ENCODE measurements at places on chromosomes 4 and X.

- DNase-seq: no peak
Measured at GRCh38 chr4:121788896-121789295, 12.2 kb upstream of the EXOSC9 start.

GRCh38 chr4:56657128-56657527 lies 24.0 kb downstream of the HOPX start:
- DNase-seq: no peak

- DNase-seq: no peak
Measured at GRCh38 chr4:74682567-74683359, 111.6 kb downstream of the BTC start.

GRCh38 chrX:66672106-66672505 lies 33.2 kb upstream of the EDA2R start:
- no peak for DNase-seq

DNA sequence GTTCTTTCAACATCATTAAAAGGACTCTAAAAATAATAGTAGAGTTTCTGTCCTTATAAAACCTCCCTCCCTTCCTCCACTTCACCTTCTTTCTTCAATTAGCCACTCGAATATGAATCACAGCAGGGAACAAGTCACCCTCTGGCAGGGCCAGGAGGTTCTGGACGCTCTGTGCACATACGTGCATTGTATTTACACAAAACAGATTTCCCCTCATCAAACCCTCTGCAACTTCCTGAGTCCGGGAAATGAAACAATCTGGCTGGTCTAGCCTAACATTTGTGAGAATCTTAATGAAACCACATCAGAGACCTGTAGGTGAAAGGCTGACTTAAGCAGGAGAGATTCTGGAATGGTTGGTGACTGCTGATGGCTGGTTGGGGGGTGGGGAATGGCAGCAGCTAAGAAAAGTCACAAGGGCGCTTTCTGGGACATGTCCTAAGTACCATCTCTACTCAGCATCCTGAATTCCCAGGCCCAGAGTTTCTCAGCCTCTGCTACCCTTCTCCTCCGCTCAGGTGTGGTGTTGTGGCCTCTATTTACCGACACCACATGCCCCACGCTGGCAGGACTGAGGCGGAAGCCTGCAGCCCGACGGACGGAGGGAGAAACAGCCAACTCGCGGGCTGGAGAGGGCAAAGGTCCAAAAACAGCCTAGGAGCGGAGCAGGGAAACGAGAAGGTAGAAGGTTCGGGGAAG lies 1.0 kb downstream of the ZDHHC9 start:
- DNase-seq: no peak

DNA sequence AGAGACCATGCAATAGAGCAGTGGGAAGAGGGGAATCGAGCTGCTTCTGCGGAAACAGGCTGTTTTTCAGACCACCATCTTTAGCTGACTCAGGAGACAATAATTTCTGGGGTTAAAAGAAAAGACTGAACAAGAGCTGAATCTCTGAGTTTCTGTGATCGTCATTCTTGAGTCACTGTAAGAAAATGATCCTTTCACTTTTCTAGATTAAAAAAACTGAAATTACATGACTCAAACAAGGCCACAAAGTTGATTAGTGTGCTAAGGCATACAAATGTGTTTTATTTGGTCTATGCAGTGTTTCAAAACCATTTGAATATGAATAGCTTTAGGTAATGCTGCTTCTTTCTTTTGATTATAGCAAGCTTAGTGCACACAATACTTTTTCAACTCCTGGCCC lies 194.4 kb upstream of the RPL34 start:
- no peak for DNase-seq

DNA sequence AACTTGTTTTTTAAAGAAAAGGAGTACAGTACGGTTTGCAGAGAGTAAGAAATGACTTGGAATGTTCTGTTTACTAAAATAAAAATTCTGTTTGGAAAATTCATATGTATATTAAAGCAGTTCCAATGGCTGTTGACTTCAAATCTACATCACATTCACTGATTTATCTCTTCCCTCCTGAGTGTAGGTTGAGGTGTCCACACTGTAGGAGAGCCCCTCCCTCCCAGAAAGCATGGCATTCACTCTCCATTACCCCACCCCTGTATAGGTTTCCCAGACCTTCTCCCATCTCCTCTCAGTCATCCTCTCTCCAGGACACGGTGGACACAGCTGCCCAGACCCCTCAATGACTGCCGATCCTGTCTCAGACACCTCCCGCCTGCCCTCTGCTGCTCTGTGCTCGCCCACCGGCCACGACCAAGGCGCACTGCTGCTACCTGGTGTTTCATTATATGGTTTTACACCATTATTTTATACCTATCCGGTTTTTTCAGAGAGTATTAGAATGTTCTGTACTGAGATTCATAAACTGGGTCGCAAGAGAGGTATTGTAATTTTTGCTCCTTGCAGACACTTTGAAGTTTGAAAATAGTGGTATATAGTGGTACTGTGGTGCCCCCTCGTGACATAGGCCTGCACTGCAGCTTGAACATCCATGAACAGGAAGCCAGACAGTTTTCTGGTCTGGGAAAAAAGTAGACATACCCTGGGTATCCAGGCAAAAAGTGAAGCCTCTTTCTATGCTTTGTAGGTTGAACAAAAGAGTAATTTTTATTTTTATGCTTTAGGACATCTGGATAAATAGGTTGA lies 38.8 kb upstream of the BEX4 start:
- peak; percentile 45 for DNase-seq

GRCh38 chr4:47538111-47538824 lies 53.2 kb downstream of the ATP10D start:
- no peak for DNase-seq

DNA sequence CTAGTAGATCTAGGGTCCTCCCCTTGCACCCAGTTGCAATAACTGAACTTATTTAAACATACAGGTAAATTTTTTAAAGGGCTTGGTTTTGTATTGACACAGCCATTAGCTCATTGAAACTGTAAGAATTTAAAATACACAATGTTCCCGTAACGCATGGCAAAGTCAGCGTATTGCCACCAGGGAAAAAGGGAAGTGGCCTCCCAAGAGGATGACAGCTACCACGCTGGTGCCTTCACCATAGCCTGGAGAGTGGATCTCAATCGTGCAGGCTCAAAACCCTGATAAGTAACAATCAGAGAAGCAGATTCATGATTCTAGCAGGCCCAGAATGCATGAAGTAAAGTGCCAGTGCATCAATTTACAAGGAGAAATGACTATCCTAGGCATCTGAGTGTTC lies 49.4 kb upstream of the RELL1 start:
- no peak for DNase-seq

DNA sequence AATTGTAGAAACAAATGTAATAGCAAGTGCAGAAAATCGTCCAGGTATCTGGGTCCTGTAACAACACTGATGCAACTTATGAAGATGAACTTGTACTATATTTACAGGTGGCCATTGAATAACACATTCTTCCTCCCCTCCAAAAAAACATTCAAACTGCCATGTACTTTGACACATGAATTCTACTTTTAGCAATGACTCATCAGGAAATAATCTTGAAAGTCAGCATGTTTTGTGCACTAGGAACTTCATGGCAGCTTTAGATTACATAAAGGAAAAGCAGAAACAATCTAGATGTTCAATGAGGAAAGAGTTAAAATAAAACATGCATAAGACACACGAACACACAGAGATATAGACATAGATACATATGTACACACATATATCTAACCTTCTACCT lies 2.5 kb downstream of the PABPC1L2A start:
- no peak for DNase-seq

DNA sequence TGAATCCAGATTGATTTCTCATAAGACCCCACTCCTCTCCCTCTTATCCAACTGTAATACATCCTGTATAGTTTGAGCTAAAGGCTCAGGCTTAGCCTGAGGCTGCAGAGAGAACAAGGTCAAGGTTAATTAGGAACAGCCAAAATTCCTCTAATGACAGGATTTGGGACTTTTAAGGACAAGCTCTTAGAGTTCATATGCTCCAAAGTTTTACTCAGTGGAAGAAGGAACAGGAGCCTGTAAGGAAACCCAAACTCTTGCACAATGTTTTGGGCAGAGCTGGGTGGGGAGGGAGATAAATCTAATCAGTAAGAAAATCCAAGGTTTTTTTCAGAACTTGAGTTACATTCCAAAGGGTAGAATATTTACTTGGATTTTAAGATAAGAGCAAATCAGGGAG lies 238.8 kb downstream of the QDPR start:
- no peak for DNase-seq

DNA sequence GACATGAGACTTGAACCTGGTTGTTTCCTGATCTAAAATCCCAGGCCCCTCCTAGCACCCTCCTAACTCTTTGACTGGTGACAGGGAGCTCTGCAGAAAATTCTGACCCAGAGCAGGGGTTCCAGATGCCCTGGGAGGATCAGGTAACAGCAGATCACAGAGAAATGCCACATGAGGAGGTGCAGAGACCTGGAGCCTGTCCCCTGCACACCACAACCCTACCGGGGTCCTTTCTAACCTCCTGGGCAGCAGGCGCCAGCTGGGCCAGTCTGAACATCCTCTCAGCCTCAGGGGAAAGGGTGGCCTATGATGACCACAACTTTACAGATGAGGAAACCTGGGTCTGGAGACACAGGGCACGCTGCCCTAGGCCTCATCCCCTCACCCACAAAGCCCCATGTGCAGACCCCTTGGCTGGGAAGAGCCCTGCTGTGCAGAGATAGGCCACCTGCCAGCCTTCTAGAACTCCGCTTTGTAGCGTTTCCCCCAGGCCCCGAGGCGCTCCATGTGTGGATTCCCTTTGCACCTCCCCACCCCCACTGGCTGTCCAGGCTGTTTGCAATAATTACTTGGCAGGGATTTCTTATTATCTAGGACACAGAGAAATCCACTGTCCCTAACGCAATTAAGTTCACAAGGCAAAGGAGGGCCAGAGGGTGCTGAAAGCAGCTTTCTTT lies 36.5 kb downstream of the WDR1 start:
- no peak for DNase-seq

DNA sequence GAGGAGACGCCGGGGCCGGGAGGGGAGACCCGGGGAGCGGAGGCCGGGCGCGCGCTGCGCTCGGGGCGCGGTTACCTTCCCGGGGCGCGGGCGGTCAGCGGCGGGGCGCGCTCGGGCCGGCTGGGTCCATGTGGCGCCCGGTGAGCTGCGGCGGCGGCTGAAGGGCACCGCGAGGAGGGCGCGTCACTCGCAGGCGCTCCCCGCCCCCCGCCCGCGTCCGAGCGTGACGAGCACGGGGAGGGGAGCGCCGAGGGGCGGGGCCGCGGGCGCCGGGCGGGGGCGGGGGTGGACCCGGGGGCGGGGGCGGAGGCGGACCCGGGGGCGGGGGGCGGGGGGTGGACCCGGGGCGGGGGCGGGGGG lies at the start of gene CPLX1:
Gene CPLX1, minus strand, starts transcription at position 159 of the 360 bp plus-strand sequence. CDS start 1,607 bp downstream, outside the sequence.
- no peak for DNase-seq

- no peak for DNase-seq
Measured at GRCh38 chrX:107827852-107828251, 2.2 kb downstream of the MID2 start.

DNA sequence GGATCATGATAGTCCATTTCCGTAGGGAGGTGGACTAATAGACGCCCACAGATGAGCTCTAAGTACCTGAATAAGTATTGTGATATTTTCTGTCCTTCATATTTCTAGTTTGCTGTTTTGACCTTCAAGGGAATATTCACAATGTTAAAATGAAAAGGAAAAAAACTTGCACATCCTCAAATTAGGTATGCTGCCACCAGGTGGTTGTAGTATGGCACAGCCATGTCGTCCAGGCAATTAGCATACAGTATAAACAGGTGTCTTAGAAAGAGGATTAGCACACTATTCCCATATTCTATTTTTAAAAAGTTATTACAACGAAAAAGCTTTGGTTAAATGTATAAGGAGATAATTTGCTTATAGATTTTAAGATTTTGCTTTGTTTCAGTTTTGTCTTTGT lies 802.0 kb downstream of the RPA4 start:
- DNase-seq: no peak

Data from stimulated activated CD4-positive, alpha-beta T cell treated with anti-CD3 and anti-CD28 coated beads, Interleukin-15, amount 100 ng/mL, for 48 hours (primary cell).